ENCODE measurements at places on chromosomes 6 and 20. TPM values are rescaled to one million over a fixed set of nuclear protein-coding genes. Genes with fewer than 3 reads are reported as not detected.

The CTCFL gene
- total RNA-seq, result not detected

The KCNK15 gene
- total RNA-seq, result 4.5 TPM

The HLA-DPA1 gene
- total RNA-seq, result 106 TPM

The PSORS1C2 gene
- total RNA-seq, result not detected

The ZC3H12D gene
- total RNA-seq, result 5.8 TPM

The NCOA7 gene
- 59.9 TPM for total RNA-seq

The FOXS1 gene
- not detected for total RNA-seq

The IRF4 gene
- total RNA-seq, result 11.9 TPM
